ENCODE measurements at places on chromosomes 4 and X. TPM values are rescaled to one million over a fixed set of nuclear protein-coding genes. Genes with fewer than 3 reads are reported as not detected.
A peak's percentile ranks its signal among the peaks of the same experiment; 100 is the strongest.

DNA sequence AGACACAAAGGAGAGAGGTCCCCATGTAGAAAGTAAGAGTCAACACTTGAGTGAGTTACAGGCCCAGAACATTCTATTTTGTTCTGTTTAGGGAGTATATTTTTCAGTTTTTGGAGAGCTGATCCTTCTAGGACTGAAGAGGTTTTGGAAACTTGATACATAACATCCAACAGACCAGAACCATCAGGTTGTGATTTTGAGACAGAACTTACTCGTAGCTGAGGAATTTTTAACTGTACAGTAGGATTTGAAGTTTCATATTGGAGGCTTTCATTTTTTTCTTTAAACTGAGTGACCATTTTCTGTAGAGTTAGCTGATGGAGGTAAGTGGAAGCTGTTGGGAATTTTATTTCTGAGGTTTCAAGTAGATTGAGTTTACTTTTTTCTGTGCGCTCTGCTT lies 73.3 kb downstream of the NCAPG start:
- DNase-seq, result peak; percentile 5

GRCh38 chr4:41725254-41725653 lies 23.3 kb downstream of the PHOX2B start:
- DNase-seq, result no peak

STAP1 gene
- not detected for total RNA-seq

DDX60 gene
- total RNA-seq, result 14.8 TPM

UGT2B11 gene
- not detected for total RNA-seq

GRCh38 chr4:62588671-62589070 lies 1388.5 kb downstream of the ADGRL3 start:
- DNase-seq, result no peak

- DNase-seq, result no peak
Observed at GRCh38 chrX:13254870-13255269, 65.0 kb downstream of the ATXN3L start.

GRCh38 chr4:119498527-119498926 lies 130.1 kb downstream of the PDE5A start:
- no peak for DNase-seq
